RPMI7951 (cell line): ENCODE measurements at places on chromosomes 12 and 14. TPM values are rescaled to one million over a fixed set of nuclear protein-coding genes. Genes with fewer than 3 reads are reported as not detected.

- no peak for DNase-seq
Observed at GRCh38 chr12:29012673-29013072, 136.4 kb upstream of the FAR2 start.

DNA sequence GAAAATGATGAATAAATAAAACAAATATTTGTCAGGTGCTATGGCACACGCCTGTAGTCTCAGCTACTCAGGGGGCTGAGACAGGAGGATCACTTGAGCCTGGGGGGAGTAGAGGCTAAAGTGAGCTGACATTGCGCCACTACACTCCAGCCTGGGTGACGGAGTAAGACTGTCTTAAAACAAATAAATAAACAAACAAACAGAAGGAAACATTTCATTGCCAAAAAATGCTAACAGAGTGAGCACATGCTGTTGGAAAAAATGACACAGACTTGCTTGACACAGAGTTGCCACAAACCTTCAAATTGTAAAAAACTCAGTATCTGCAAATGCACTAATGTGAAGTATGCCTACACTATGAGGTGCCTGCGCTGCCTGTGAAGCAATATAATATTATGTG lies 50.8 kb upstream of the AP4S1 start:
- DNase-seq = no peak

- no peak for DNase-seq
Observed at GRCh38 chr12:109605599-109606228, 32.1 kb downstream of the MVK start.

DNA sequence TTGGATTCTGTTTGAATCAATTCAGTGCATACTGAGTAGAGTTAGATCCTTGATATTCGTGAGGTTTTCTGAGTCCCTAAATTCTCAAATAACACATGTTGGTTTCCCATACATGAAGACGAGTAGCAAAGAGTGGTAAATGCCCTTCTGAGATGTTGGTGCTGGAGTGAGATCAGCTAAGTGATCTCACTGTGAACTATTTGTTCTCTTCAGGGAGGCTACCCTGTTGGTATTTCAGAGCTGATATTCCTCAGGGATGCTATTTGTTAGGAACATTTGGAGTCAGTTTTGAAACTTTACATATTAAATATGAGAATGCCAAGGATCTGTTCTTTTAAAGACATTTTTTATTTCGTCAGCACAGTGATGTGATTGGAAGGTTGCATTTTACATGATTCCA lies 54.7 kb downstream of the SUSD6 start:
- no peak for DNase-seq

DNA sequence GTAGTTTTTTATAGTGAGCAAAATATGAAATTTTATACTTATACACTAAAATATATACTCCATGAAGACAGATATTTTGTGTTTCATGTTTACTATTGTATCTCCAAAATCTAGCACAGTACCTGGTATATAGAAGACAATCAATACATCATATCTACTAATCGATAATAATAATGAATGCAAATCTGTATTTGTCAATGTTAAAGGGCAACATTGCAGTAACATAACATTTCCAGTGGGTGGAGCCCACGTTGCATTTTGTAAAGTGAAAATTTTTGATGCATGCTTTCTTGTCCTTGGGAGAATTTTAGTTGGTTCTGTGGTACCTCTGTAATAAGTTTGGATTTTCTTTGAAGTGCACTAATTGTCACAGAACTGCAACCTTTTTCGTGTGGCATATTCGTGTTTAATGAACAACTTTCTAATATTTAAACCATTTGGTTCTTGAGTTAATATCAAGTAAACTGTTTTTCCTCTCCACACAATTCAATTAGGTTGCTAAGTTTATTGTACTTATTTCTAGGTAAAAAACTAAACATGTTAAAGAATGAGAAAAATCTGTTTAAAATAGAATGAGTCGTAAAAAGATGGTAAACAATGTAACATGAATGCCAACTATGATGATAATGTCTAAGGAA lies 47.4 kb downstream of the AVPR1A start:
- peak; percentile 15 for DNase-seq

Gene CBX5
- 29.4 and 30.4 TPM in 2 replicates for total RNA-seq

Gene LHX5
- total RNA-seq = 0.12 TPM in 1 of 2 replicates, not detected in the other

Gene OAS2
- 19.4 and 27.5 TPM in 2 replicates for total RNA-seq
